ENCODE measurements at places on chromosomes 1 and 21. TPM values are rescaled to one million over a fixed set of nuclear protein-coding genes. Genes with fewer than 3 reads are reported as not detected.

The SLC66A1 gene
- 7.2 TPM for total RNA-seq

DNA sequence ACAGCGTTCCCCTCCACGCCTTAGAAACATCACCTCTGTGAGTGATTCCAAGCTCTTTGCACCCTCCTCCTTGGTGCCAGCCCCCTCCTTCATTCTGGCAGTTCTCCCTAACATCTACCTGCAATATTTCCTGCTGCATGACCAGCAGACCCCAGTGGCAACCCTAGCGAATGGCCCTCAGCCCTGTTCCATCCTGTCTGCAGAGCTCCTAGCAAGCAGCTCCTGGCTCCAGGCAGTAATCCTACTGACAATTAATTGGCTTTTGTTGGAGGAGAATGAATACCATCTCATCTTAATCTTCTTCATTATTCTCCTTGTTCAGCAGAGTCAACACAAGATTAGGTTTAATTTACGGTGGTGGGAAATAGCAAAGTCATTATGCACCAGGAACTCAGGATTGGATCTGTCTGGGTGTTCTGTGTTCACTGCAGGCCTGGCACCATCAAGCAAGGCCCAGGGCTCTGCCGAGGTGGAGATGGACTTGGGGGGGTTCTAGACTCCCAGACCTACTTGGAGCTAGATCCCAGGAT, 12.4 kb downstream of the FBXO2 start:
- H3K36me3 ChIP-seq = no peaks in the 10 kb centered on the region
- H3K4me3 ChIP-seq = no peak overlapping the region
- H3K27me3 ChIP-seq = no peaks in the 10 kb centered on the region
- no peak overlapping the region for H3K27ac ChIP-seq
- no peak for DNase-seq

DNA sequence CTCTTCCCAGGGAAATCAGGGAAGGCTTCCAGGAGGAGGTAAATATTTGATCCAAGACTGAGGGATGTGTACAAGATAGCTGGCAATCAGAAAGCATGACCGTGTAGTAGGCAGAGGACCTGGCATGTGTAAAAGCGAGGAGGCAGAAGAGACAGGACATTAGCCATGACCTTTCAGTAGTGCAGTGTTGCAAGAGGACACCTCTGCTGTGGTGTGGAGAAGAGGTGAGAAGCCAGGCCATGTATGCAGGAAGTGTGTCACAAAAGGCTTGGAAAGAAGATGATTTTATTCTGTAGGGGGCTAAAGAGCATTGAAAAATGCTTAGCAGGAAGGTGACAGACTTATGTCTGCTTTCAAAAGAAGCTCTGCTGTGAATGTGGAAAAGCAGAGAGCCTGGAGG, 381.0 kb downstream of the ZP4 start:
- no peak for DNase-seq
- no peaks in the 10 kb centered on the region for H3K4me1 ChIP-seq
- no peak overlapping the region for H3K27ac ChIP-seq

DNA sequence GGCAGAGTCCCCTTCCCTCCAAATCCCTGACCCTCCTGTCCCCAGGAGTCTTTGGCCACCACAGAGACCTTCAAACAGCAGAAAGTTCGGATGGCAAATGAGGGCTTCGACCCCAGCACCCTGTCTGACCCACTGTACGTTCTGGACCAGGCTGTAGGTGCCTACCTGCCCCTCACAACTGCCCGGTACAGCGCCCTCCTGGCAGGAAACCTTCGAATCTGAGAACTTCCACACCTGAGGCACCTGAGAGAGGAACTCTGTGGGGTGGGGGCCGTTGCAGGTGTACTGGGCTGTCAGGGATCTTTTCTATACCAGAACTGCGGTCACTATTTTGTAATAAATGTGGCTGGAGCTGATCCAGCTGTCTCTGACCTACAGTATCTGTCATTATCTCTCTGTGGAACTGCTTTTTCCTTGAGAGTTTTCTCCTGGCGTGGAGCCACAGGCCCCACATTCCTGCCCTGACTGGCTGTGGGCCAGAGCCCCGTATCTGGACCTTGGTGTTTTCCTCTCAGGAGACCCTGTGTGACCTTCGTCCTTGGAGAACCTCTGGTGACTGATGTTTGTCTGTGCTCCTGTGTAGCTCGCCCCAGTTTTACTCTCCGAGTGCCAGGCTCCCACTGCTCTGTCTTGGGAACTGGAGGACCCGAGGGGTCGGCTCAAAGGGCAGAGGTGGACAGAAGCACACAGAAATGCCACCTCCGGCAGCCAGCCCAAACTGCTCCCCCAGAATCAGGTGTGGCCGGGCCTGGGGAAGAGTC, 4.8 kb downstream of the SLC27A3 start:
- no peak overlapping the region for H3K27ac ChIP-seq
- H3K27me3 ChIP-seq = no peaks in the 10 kb centered on the region
- H3K4me1 ChIP-seq = peaks cover 24% of the 10 kb centered on the region

The TDRD5 gene
- total RNA-seq = not detected

- no peaks in the 10 kb centered on the region for H3K27me3 ChIP-seq
- H3K36me3 ChIP-seq = no peaks in the 10 kb centered on the region
- no peaks in the 10 kb centered on the region for H3K4me1 ChIP-seq
- H3K4me3 ChIP-seq = no peak overlapping the region
Measured at GRCh38 chr21:45026826-45027225, 47.6 kb upstream of the ADARB1 start.

DNA sequence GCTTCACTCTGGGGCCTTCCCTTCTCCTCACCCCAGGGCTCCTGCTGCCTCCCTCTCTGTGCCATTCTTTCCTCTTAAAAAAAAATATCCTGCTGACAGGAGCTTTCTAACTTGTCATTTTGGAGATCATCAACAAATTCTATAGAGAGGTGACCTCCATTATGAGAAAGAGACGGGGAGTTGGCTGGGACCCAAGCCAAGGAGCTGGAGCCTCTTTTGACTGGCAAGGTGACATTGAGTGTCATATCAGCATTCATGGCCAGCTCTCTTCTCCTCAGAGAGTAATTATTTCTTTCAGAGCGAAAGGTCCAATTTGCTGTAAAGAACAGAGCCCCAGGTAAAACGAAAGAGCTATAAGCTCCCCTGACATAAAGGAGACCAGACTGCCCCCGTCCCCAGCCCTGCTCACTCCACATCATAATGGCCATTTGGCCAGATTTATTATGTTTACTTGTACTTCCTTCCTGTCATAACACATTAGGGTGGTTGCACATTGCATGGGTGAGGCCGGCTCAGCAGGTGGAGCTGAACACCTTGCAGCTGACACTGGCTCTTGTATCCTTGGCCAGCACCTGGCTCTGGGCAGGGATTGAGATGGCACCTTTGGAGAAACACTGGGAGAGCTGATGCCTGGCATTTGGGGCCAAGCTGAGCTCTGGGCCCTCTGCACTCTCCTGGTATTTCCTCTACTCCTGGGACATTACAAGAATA, 404.0 kb upstream of the VAMP3 start:
- no peaks in the 10 kb centered on the region for H3K4me1 ChIP-seq
- no peaks in the 10 kb centered on the region for H3K36me3 ChIP-seq
- no peak for DNase-seq
- no peak overlapping the region for H3K4me3 ChIP-seq
- H3K27me3 ChIP-seq = no peaks in the 10 kb centered on the region
- H3K27ac ChIP-seq = no peak overlapping the region

GRCh38 chr1:220370041-220370700, 97.9 kb upstream of the RAB3GAP2 start:
- H3K27ac ChIP-seq = no peak overlapping the region
- no peak overlapping the region for H3K4me3 ChIP-seq
- H3K27me3 ChIP-seq = no peaks in the 10 kb centered on the region
- no peaks in the 10 kb centered on the region for H3K4me1 ChIP-seq

The CCDC190 gene
- not detected for total RNA-seq

The TACSTD2 gene
- total RNA-seq = 0.42 TPM

DNA sequence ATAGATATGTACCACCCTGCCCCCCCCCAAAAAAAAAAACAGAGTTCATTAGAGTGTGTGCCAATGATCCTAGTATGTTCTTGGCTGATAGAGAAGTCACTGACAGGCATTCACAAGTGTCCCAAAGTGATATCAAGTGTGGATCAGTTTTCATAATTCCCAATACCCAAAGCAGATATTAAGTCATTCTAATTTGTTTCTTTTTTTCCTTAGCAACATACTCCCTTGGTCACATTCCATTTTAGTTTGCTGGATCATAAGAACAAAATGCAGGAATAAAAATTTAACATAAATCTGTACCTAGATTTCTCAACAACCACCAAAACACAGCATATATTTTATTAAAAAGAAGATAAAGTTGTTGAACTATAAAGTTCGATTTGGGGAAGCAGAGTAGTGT, 129.8 kb upstream of the PALMD start:
- no peak for DNase-seq
- no peaks in the 10 kb centered on the region for H3K27me3 ChIP-seq
- no peaks in the 10 kb centered on the region for H3K36me3 ChIP-seq
- no peak overlapping the region for H3K4me3 ChIP-seq

DNA sequence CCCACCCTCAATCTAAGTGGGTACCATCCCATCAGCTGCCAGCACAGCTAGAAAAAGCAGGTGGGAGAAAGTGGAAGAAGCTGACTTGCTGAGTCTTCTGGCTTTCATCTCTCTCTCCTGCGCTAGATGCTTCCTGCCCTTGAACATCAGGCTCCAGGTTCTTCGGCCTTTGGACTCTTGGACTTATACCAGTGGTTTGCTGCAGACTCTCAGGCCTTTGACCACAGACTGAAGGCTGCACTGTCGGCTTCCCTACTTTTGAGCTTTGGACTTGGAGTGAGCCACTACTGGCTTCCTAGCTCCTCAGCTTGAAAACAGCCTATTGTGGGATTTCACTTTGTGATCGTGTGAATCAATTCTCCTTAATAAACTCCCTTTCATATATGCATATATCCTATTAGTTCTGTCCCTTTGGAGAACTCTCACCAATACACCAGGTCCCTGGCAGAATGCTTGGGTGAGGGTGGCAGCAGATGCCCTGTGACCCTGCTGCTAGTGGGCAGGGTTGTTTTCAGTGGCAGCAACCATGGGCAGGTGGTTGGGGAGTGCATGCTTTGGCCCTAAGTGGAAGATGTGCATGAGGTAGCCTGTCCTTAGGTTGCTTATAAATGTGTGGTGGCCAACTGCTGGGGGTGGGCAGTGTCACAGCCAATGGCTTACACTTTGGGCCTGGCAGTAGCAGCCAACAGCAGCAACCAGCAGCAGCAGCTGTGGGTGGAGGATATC, 10.8 kb upstream of the ADAM30 start:
- H3K36me3 ChIP-seq = no peaks in the 10 kb centered on the region
- H3K27me3 ChIP-seq = no peaks in the 10 kb centered on the region
- H3K4me3 ChIP-seq = no peak overlapping the region
- H3K27ac ChIP-seq = no peak overlapping the region

GRCh38 chr1:17177651-17178050, 27.3 kb upstream of the PADI1 start:
- no peaks in the 10 kb centered on the region for H3K27me3 ChIP-seq
- no peak overlapping the region for H3K4me3 ChIP-seq
- DNase-seq = no peak
- no peak overlapping the region for H3K27ac ChIP-seq
- H3K36me3 ChIP-seq = no peaks in the 10 kb centered on the region

DNA sequence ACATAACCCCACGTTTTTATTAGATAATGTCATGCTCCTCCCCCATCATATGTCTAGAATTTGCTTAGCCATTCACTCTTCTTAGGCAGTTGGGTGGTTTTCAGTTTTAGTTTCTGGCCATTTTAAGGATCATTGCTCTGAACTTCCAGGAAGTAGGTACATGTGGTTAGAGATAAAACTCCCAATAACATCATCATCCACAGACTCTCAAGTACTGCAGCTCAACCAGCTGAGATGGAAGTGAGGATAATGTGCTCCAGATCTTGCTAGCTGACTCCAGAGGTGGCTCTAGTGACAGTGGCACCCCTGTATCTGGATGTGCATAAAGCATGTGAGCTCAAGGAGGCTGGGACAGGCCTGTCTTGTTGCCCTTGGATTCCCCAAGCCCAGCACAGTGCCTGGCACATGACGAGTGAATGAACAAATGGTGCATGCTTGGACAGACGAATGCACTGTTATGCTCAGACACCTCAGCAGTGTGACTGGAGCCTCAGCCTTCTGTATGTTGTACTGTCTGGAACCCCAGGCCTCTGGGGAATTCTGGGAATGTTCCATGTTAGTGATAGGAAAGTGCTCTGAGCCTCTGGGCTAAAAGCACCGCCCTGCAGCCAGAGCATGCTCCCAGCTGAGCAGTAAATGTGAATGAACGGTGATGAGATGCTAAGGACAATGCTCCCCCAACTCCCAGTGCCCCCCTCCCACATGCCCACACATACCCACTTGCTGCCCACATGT, 16.4 kb upstream of the KCNN3 start:
- no peaks in the 10 kb centered on the region for H3K36me3 ChIP-seq
- no peaks in the 10 kb centered on the region for H3K4me1 ChIP-seq
- no peaks in the 10 kb centered on the region for H3K27me3 ChIP-seq

The AKR7A3 gene
- 2.3 TPM for total RNA-seq

DNA sequence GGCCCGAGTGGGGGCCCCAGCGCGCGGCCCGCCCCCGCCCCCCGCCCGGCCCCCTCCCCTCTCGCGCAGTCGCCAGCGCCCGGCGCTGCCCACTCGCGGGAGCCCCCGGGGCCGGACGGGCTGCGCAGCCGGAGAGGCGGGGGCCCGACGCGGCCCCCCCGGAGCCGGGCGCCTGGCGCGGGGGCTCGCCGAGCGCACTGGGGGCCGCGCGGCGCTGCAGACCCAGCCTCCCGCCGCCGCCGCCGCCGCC, 146 bp upstream of the ZNF362 start:
- no peaks in the 10 kb centered on the region for H3K27me3 ChIP-seq
- H3K4me1 ChIP-seq = peaks cover 24% of the 10 kb centered on the region
- H3K27ac ChIP-seq = no peak overlapping the region
